ENCODE measurements at places on chromosomes 6 and 20.

DNA sequence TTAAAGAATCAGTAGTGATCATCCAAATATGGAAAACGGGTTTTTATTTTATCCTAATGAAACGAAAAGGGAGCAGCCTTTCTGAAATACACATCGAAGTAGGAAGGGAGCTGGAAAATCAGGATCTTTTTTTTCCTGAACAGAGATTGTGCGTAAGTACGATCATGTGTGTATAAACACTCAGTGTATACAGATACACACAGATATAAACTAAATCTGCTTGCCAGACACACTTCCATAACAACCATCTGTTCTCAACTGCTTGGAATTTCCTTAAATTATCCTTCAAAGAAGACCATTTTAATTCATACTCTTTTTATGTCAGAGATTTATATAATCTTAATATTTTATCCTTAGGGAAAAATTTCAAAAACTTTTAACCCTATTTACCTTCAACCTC, 110.7 kb downstream of the CHD6 start:
- no peak for DNase-seq

GRCh38 chr20:11103866-11104265, 430.1 kb upstream of the JAG1 start:
- peak; percentile 29 for DNase-seq

GRCh38 chr6:82534876-82535275, 171.3 kb downstream of the TPBG start:
- no peak for DNase-seq

DNA sequence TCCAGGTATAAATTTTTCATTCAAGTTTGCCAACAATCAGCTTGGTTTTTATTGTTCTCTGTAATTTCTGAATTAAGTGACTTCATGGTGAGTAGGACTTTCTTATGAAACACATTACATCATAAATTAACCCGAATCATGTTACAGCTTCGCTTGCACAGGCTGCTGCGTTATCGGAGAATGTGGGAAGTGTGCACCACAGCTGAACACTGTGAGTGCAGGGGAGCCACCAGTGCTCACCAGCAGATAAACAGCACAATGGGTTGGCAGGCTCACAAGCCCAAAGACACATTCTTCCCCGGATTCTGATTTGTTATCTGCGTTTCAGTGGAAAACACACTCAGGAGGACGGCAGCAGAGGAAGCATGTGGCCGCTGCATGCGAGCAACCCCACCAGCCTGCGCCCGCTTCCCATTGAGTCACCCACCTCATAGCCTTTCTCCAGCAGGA, 121.1 kb downstream of the GMDS start:
- no peak for DNase-seq

DNA sequence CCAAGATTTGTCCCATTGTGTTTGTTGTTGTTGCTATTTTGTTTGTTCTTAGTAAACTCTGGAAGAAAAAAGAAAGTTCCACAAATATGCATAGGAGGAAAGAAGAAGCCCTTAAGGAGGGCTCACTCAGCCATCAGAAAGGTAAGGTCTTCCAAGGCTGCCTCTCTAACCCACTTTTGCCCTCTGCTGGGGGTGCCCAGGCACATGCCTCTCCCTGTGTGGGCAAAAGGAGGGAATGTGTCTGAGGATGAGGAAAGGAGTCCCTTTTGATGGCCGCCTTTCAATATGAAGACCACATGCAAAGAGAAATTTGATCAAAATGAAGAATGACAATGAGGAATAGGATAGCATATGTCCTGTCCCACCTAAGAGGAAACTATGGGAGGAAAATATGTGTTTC, 248.2 kb upstream of the POU3F2 start:
- DNase-seq = no peak

- DNase-seq = no peak
Observed at GRCh38 chr6:49462599-49462926, 490 bp downstream of the MMUT start.

GRCh38 chr20:50792708-50793574, 1.9 kb upstream of the BCAS4 start:
- DNase-seq = no peak

GRCh38 chr6:110731898-110732297, 83.4 kb downstream of the CDK19 start:
- DNase-seq = no peak

GRCh38 chr6:24966381-24966780, 30.6 kb upstream of the RIPOR2 start:
- no peak for DNase-seq

GRCh38 chr6:99608059-99608885, 1.6 kb downstream of the PRDM13 start:
- DNase-seq = no peak

- DNase-seq = peak; percentile 53
Observed at GRCh38 chr20:50731930-50732690, 730 bp downstream of the PARD6B start.

DNA sequence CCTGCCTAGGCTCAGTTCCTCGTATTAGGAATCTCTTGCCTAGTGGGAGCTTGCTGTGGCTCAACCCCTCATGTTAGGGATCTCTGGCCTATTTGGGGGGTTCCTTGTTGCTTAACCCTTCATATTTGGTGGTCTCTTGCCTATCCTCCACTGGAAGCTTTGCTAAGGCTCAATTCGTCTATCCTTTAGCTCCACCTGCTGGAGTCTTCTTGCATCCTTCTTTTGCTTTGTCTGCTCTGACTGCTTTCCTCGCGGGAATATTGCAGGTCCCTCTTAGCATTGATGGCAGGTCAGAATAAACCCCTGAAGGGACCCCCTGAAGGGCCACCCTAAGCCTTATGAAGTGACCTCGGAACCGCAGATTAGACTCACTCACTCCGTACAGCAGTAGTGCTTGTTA, 203.0 kb upstream of the TBX18 start:
- DNase-seq = peak; percentile 17

- DNase-seq = no peak
Observed at GRCh38 chr6:70725817-70726415, 58.2 kb downstream of the SMAP1 start.

Data from RCC 7860 (cell line).